ENCODE measurements at places on chromosomes 7 and 10.

DNA sequence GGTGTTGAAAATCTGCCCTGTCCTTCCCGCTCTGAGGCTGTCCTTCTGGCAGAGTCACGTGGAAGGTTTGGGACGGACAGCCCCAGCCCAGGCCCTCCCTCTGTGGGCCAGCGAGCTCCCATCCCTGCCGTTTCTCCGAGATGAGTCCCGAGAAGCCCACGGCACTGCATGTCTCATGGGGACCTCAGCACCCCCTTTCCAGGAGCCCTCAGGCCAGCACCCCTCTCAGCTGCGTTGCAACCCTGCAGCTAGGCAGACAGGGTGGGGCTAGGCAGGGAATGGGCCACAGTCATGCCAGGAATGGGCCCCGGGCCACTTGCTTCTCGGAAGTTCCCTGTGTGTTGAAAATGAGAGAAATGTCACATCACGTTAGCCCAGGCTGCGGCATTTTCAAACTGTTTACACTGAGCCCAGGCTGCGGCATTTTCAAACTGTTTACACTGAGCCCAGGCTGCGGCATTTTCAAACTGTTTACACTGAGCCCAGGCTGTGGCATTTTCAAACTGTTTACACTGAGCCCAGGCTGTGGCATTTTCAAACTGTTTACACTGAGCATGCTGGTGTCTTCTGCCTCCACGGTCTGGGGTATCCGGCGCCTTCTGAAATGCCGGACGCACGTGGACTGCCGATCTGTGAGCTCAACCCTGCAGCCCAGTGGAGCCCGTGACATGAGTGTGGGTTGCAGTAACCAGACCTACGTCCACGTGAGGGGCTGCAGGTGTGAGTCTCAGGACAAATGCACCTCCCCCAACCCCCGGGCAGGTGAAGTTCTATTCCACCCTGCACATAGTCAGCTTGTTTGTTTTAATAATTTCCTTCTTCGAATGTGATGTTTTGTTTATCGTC lies 42.6 kb downstream of the FAM20C start:
- no peak for DNase-seq

- no peak for DNase-seq
These were observed 127.9 kb upstream of the NRBF2 start for GRCh38 chr10:63005246-63005645.

- DNase-seq: no peak
These were observed 14.8 kb downstream of the PTPRE start for GRCh38 chr10:127921753-127922145.

GRCh38 chr7:130365088-130365487 lies 15.2 kb upstream of the CPA1 start:
- DNase-seq: no peak

GRCh38 chr10:60335708-60336107 lies 54.0 kb downstream of the ANK3 start:
- no peak for DNase-seq

- no peak for DNase-seq
These were observed 670.1 kb downstream of the REEP3 start for GRCh38 chr10:64191286-64191685.

DNA sequence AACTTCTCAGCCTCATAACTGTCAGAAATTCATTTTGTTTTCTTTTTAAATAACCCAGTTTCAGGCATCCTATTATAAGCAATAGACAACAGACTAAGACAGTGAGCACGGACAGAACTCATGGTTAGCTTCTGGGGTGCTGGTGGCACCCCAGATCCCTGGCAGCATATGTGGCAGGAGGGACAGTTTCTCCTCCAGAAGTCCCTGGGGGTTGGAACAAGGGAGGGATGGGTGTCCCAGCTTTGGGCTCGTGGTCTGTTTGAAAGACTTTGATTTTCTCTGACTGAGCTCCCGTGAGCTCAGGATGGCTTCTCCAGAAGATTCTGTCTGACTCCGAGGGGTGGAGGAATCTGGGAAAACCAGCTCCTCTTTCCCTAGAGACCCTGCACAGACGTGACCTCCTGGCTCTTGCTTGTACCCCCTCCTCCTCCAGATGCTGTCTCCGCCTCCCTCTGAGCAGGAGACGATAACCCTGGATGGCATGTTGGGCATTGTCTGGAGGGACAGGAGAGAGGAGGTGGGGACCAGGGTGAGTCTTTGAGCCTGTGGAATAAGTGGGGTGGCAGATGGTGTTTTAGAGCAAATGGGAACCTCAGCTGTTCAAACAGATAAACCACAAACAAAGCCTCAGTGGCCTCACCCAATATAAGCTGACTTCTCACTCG lies 421.1 kb downstream of the GLRX3 start:
- no peak for DNase-seq

DNA sequence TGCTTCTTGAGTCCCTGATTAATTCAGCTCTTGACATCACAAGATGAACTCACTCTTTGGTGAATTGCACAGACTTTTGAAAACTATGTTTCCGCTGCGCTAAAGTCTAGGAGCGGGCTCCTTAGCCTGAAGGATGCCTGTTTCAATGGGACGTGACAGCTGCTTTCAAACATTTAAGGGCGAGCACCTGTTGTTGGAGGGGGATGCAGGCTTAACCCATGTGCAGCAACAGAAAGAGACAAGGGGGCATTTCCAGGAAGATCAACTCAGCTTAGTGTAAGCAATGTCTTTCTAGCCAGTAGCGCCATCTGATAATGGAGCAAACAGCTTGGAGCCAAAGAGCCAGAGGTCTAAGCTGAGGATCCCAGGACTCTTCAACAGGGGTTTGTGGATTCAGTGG lies 8.4 kb upstream of the PFKFB3 start:
- no peak for DNase-seq

- no peak for DNase-seq
These were observed 17.6 kb downstream of the ASB13 start for GRCh38 chr10:5648494-5649457.

DNA sequence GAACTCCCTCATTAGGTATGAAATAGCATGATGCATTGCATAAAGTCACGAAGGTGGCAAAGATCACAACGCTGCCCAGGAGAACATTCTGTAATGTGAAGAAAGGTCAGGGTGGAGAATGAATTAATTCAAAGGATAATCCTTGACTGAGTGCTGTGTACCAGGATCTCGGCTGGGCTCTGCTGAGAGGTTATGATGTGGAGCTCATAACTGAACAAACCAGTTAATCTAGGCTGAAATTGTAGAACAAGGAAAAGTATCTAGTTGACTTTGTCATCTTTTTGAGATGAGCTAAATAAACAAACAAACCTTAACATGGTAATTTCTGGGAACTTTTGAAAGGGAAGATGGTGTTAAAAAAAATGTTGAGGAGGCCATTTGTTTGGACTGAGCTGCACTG lies 6.1 kb downstream of the MSMB start:
- DNase-seq: no peak

DNA sequence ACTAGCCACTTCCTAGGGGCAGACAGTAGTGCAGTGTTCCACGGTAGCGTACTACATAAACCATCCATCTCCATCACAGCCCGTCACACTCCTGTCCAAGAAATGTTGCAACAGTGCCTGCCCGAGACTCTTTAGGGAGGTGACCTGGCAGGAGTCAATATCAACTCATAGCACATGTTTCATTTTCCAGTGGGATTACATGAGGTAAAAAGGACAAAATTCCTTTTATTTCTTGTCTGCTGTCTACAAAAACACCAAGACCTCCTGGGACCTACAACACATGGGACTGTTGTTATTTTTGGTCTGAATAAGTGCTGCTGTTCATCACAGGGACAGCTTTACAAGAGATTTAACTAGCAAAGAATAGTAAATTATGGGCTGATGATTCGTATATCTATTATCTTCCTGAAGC lies 99.9 kb downstream of the MPP7 start:
- no peak for DNase-seq

Measured in activated CD4-positive, alpha-beta T cell treated with anti-CD3 and anti-CD28 coated beads for 1 hour (primary cell).